Femur (tissue), 1 donor: ENCODE measurements at places on chromosomes 13 and 19.

DNA sequence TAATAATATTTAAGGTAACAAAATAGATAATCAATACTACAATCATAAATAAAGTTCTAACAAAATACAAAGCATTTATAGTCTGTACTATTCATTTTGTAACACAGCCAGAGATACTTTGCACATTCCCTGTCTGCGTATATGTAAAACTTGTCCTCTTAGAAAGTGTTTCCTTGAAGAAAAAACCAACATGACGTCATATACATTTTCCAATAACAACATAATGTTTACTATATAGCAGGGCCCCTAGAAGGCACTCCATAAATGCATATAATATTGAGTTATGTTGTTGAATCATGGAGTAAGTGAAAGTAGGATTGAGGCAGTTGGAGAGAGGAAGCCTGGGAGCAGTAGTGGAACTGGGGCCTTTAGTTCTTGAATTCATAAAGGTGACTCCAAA is 371.4 kb upstream of the HTR2A start:
- no peak for DNase-seq

DNA sequence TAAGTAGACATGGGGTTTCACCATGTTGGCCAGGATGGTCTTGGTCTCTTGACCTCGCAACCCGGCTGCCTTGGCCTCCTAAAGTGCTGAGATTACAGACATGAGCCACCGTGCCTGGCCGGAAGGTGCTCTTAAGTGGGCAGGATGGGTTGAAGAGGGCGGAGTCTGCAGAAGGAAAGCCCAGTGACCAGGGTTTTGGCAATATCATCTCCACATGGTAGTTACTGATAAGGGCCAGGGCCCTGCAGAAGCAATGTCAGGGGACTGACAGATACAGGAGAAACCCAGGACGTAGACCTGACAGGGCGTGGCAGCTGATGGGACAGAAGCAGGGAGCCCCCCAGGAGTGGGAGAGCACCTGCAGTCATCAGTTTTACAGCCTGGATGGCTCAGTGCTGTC is 45.7 kb upstream of the RNF113B start:
- no peak for DNase-seq

- no peak for DNase-seq
Measured at GRCh38 chr13:51122868-51123566, 11.9 kb upstream of the C13orf42 start.

- no peak for DNase-seq
Measured at GRCh38 chr19:5877427-5877826, 7.1 kb upstream of the FUT5 start.

DNA sequence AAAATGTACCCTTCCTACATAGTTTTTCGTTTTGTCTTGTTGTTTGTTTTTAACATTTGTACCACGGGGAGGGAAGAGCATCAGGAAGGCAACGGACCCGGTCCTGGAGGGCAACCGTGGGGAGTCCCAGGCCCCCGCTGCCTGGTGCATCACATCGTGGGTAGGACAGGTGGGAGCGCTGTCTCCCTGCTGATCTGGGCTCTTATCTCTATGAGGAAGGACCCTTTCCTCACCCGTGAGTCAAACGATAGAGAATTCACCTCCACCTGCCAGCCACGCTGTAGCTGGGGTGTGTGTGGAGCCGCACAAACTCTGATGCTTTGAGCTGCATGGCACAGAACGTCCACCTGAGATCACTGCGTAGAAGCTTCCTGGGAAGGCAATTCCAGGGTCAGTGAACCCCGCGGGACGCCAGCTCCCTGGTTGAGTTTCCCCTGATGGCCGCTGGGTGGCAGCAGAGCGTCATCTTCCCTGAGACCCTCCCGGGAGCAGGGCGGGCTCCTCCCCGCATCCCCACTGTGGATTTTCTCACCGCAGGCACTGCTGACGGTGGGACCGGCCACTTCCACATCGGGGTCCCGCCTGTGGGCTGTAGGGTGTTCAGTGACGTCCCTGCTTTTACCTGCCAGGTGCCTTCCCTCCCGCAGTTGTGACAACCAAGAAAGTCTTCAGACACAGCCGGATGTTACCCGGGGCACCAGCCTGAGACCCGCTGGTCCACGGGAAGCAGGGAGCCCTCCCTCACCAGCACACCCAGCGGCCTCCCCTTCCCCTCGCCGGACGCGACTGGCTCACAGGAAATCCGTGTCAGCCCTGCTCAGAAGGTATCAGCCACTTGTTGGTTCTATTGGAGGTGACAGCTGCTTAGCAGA is 54.7 kb downstream of the ZNF787 start:
- peak; percentile 64 for DNase-seq

- no peak for DNase-seq
Measured at GRCh38 chr19:16604615-16605014, 23.4 kb downstream of the MED26 start.

- peak; percentile 67 for DNase-seq
Measured at GRCh38 chr19:52946322-52947310, 16.1 kb downstream of the ZNF816 start.

- no peak for DNase-seq
Measured at GRCh38 chr19:29965492-29965891, 23.5 kb downstream of the URI1 start.

DNA sequence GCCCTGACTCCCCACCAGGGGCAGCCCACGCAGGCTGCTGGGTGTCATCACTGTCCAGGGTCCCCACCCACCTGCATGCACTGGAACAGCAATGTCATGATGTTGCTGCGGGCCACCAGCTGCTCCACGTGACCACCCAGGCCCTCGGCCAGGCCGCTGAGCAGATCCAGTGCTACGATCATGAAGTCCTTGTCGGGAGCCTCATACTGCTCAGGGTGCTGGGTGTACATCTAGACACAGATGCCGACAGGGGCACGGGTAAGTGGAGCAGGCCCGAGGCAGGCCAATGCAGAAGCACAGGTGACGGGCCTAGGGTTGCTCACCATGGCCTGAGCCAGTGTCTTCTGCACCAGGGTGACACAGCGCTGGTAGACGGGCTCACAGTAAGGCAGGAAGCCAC is 8.7 kb upstream of the FBXW9 start:
- no peak for DNase-seq

DNA sequence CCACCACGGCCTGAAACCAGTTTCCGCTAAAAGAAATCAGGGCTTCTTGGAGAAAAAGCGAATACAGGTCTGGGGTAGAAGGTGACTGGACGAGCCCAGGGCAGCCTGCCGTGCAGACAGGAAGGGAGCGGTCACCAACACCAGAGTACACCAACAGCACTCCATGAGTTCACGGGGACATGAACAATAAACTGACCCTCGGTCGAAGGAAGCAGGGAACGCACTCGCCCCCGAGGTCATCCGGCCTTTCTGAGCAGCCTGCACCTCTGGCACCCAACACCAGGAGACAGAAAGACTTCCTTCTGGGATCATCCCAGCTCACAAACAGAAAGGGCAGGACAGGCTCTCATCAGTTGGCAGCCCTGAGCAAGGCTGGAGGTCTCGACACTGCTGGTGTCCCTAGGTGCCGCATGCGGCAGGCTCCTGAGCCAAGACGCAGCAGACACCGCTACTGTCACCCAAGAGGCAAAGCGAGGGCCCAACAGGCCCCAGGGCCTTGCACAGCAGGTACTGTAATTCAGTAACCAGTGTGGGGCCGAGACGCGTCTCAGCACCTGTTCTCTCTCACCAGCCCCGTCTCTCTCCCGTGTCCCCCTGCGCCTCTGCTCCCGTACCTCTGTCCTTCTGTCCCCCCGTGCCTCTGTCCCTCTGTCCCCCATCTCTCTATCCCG is 18.0 kb downstream of the DCUN1D2 start:
- DNase-seq: no peak

DNA sequence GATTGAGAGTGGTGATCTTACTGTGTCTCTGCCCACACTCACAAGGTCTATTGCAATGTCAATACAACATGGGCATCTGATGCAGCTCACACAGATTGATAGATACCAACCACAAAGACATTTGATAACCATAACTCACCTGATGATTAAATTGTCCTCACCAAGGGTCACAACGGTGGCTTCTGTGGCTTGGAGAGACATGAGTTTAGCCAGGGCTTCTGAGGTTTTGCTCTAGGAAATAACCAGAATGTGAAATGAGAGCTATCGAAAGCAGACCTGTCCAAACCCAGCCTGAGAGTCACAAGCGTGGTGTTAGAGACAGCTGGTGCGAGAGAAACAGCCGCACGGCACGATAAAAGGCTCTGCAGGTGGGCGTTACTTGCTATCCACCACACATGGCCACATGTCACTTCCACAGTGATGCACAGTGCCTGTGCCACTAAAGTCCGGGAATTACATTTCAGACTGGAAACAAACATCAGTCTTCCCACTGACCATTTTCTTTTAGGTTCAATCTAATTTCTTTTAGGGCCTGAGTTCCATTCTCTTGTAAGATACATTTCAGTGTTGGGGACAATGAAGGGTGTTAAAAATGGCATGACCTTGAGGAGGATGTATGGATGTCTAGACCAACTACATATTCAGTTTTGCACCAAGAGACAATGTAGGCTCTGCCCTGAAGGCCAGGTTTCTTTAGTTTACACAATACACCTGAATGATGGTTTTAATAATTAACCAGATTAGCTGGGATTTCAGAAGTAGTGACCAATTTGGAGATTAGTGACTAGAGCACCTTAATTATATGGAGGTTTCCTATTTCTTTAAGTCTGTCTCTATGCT is 53.7 kb downstream of the ATP7B start:
- no peak for DNase-seq

DNA sequence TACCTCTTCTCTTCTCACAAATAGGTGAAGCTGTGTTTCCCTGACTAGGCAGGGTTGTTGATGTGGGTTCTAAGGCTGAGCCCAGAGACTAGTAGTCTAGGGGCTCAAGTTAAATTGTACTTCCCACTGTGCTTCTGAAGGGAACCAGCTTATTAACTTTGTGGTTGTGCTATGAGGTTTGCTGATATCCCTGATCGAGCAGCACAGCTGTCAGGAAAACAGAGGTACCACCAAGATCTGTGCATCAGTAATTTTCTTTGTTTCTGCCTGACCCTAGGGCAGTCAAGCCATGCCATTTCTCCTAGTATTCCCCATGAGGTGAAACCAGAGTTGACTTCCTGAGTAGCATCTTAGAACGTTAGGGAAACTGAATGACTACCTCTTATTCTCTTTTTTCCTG is 853.8 kb upstream of the MIR17HG start:
- DNase-seq: no peak

GRCh38 chr13:99258946-99259345 is 767 bp upstream of the GPR18 start:
- no peak for DNase-seq

GRCh38 chr19:30229525-30230174 is 142.5 kb upstream of the ZNF536 start:
- peak; percentile 31 for DNase-seq

DNA sequence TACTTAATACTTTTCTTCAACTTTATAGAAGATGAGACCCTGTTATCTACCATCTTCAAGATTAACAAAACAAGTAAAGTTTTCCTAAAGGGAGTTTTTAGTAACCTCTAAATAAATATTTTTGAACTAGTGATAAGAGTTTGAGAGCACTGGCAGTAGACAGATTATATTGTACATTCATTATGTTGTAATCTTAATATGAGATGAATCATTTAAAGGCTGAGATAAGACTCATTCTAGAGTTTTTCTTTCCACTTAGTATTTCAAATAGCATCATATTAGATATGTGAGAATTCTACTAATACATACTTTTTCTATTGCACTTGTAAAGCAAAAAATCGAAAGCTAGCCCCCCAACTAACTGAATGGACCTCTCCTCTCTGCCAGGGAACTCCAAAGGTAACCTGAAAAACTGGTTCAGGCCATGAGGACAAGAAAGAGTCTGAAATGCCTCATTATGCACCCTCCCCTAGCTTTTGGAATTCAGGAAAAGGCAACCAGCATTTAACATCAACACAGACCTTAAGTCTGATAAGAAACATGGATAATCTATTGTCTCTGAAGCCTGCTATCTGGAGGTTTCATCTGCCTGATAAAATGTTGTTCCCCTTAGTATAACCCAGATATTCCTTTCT is 875.4 kb upstream of the SLC10A2 start:
- no peak for DNase-seq

DNA sequence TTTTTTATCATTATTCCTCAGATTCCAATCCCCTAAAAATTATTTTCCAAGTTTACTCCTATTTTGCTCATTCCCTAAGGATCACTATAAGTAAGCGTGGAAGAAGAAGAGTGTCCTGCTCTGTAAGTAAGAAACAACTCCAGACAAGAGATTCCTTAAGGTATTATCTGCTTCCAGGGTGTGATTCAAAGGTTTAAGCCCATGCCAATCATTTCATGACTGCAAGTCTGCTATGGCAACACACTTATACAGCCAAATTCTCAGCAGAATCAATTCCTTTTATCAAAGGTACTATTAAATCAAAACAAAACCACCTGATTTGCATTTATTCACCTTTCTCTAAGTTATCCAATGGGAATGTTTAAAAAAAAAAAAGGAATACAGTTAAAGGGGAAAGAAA is 43.7 kb downstream of the FOXO1 start:
- DNase-seq: no peak

DNA sequence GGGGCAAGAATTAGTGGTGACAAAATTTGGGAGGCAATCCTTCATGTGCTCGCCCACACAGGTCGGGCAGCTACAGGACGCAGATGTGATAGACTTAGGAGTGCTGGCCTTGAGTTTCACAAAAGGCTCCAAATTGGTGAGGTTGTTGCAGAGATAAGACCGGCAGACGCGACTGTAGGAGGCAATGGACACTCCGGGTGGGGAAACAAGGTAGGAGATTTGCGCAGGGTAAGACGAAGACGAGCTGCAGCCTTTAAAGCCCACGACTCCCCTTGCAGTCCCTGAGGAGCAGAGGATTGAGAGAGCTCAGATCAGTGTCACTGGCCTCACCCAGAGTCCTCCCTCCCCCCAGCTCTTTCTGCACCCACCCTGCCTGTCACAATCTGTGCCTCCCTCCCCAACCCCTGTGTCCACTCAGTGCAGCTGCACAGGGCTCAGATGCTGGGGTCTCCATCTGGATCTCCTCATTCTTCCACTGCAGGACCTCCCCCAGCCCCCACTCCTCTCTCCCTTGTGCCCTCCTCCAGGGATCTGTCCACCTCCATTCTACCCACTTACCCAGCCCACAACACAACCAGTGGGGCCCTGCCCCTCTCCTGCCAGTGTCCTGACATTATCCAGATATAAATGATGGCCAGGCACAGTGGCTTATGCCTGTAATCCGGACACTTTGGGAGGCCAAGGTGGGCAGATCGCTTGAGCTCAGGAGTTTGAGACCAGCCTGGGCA is 6.3 kb downstream of the LYPD4 start:
- no peak for DNase-seq

GRCh38 chr13:26996965-26997752 is 174.5 kb downstream of the USP12 start:
- peak; percentile 40 for DNase-seq

DNA sequence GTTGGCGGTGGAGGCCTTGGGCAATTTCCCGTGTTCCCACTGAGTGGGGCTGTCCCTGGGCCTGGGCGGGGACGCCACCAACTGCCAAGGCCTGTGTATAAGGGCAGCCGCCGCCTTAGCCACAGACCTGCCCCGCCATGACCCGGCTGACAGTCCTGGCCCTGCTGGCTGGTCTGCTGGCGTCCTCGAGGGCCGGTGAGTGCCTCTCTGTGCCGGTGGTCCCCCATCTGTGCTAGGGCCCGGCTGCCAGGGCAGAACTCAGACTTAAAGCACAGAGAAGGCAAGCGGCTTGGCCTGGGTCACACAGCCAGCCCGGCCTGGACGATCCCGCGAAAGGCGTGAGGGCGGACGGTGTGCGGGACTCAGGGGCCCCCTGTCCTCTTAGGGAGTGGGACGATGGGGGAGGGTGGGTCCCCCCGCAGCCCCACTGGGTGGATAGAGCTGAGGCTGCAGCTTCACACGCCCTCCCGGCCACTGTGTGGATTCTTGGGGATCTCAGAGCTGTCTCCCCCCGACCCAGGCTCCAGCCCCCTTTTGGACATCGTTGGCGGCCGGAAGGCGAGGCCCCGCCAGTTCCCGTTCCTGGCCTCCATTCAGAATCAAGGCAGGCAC is at the start of gene AZU1:
Gene AZU1, plus strand, starts transcription at position 128 of the 612 bp plus-strand sequence. Its CDS starts 10 bp downstream, at position 138.
- peak; percentile 49 for DNase-seq

- no peak for DNase-seq
Measured at GRCh38 chr13:33640832-33641231, 177.1 kb upstream of the RFC3 start.
